ENCODE measurements at places on chromosomes 3 and 15.

DNA sequence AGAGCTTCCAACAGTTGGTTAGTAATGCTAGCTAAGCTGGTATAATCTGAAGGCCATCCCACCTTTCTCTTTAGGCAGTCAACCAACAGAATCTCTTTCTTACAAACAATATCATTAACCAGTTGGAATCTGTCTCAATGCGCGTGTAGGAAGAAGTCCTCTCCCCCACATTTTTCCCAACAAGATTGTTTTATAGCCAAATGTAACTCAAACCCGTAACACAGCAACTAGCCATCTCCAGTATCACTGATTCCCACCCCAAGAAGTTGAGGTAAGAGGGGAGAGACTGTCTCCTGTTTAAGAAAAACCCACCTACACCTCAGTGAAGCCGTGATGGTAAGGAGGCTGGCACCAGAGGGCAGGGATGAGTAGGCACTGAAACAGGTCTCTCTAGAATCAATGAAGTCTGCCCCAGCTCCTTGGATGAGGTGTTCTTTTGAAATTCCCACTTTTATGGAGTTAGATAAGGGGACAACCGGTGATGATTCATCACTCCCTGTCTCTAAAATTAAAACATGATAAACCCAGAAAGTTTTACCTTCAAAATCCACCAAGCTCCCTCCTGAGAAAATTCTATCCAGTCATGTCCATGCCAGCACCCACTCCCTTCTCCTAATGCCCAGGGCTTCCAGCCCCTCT lies 30.9 kb downstream of the CDC25A start:
- no peak for DNase-seq

- no peak for DNase-seq
Observed at GRCh38 chr15:100831467-100831866, 48.2 kb upstream of the ALDH1A3 start.

- DNase-seq, result no peak
Observed at GRCh38 chr3:158404131-158404718, 166.8 kb upstream of the MLF1 start.

DNA sequence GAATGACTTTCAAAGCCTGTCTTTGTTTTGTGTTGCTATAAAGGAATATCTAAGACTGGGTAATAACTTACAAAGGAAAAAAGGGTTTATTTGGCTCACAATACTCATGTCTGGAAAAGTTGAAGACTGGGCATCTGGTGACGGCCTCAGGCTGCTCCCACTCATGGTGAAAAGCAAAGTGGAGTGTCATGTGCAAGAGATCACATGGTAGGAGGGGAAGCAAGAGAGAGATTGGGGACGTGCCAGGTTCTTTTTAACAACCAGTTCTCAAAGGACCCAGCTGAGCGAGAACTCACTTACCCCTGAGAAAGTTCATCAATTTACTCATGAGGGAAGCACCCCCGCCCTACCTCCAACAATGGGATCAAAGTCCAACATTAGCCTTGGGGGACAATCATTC lies 929.4 kb downstream of the ROBO1 start:
- DNase-seq, result no peak

GRCh38 chr3:53155760-53156159 lies 5.2 kb upstream of the PRKCD start:
- no peak for DNase-seq

GRCh38 chr3:72152551-72153476 lies 367.9 kb upstream of the PROK2 start:
- DNase-seq, result no peak

GRCh38 chr15:42218953-42219592 lies 11.0 kb upstream of the VPS39 start:
- no peak for DNase-seq

DNA sequence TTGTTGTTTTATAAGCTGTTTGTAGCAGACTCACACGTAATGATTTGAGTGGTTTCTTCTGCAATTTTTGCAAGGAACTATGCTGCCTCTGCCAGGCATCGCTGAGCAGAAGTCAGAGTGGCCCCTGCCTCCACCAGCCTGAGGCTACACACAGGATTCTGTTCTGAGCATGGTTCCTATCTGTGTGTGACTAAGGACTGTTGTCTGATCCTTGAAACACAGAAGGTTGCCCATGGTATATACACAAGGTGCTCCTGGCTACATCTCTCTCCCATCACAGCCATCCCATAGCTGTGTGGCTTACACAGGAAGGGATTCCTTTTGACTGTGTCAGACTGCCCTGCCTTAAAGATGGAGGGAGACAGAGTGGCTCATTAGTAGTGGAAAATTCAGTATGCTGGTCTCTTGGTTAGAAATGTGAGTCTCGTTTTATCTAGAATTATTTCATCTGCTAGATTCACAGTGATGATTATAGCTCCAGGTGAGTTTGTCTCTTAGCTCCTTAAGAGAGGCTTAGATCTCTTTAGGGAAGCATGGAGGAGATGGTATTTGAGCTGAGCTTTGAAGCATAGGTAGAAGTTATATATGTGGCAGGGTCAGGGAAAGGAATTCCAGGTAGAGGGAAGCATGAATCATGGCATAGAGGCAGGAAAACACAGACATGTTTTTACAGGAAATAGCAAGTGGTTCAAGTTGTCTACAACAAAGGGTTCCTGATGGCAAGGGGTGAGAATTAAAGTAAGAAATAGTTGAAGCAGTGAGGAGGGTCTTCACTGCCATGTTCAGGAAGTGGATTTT lies 37.5 kb downstream of the SNAPC5 start:
- no peak for DNase-seq

GRCh38 chr3:56667973-56668579 lies 15.0 kb downstream of the TASOR start:
- DNase-seq, result peak; percentile 21
